ENCODE measurements at places on chromosomes 12 and 14.
A peak's percentile ranks its signal among the peaks of the same experiment; 100 is the strongest.

DNA sequence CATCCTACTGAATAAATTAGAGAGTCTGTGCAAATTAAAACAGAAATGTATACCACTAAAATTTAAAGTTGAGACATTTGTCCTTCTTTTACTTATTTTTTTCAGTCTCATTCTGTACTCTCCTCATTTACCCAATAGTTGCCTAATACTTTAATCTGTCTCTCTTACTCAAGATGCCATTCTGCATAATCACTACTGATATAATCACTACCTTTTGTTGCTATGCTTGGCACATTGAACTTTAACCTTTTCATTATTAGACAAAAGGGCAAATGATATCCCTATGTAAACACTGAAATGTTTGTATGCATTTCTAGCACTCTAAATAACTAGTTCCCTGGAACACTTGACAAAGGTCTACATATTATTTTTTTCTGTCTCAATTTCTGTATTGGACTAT lies 1108.3 kb upstream of the FLRT2 start:
- DNase-seq: no peak

DNA sequence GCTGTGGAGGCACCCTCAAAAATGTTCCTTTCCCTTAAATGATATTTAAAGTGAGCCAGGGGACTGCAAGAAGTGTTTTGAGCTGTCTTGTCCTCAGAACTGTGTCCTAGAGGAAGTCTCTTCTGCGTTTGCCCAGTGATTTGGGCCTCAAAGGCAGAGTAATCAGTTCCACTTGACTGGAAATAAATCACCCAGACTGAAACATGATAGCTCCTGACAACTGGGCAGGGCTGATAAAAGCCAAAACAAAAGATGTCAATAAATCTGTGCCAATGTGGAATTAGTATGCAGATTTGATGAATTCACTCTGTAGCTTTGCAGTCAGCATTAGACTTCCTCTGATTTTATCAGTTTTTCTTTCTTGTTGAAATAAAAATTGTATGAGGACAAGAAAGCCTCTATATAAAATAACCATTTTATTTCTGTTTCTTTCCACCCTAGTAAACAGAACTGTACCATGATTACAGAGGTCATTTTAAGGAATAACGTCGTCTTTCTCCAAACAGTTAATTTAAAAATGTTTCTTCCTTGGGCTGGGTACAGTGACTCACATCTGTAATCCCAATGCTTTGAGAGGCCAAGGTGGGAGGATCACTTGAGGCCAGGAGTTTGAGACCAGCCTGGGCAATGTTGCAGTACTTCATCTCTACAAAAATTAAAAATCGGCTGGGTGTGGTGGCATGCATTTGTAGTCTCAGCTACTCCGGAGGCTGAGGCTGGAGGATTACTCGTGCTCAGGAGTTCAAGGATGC lies 180.8 kb downstream of the ERC1 start:
- peak; percentile 49 for DNase-seq

DNA sequence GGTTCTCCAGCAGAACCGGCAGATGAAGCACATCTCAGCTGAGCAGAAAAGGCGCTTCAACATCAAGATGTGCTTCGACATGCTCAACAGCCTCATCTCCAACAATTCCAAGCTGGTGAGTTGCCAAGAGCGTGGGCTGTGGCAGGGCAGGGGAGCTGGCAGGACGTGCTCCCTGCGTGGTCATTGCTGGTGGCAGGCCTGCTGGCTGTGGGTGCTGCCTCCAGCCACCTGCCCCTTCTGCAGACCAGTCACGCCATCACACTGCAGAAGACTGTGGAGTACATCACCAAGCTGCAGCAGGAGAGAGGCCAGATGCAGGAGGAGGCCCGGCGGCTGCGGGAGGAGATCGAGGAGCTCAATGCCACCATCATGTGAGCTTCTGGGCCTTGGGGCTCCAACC lies 35.8 kb downstream of the IL31 start:
- DNase-seq: no peak

DNA sequence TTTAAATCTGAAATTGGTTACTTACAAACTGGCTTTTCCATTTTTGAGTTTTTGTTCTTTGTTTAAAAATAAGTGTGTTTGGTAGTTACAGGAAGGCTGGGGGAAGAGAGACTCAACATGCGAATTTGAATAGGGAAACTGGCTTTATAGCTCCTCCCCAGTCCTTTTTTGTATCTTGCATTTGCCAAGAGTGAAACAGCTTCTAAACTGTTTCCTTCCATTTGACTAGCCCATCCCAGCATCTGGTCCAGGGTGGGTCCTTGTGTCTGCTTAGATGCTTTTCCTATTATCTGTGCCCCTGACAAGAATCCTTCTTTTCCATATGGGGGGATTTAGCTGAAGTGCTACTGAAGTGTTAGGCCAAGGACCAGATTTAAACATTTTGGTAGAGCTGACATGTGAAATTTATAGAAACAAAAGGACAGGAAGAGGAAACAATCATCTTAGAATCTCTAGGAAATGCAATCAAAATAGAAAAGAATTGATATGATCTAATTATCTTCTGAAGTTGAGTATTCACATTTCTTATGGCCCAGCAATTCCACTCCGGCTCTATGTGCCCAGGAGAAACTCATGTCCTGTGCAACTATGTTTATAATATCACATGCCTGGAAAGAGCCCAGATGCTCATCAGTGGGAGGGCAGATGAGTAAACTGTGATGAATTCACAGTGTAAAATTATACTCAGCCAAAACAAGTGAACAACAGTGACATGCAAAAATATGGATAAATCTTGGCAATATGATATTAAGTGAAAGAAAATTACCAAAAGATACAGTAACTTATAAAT lies 7.4 kb downstream of the SMOC1 start:
- DNase-seq: no peak

DNA sequence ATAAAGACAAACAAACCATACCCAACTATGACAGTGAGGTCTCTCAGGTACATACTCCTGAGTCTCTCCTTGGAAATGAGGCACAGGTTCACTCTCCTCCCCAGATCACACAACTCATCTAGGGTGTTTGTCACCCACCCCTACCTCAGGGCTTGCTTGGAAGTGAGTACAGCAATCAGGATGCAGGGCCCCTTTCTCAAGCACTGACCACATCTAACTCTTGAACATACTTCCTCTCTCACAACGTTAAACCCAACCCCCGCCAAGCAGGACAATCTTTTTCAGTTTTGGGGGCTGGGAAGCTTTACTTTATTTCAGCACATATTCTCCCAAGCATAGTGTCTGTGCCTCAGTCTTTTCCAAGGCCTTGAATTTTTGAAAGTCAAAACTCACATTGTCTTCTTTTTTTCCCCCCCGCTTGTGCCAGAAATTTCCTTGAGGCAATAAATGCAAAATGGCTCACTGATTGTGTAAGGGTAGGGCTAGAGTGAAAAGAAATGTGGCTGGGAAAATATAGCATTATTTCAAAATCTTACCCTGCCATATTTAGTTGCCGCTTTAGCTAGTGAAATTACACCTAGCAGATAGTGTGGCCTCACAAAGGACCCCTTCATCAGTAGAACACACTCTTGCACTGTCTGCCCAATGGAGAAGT lies 2.4 kb upstream of the GPR65 start:
- no peak for DNase-seq

- DNase-seq: no peak
Observed at GRCh38 chr12:1505576-1505975, 88.8 kb downstream of the FBXL14 start.

DNA sequence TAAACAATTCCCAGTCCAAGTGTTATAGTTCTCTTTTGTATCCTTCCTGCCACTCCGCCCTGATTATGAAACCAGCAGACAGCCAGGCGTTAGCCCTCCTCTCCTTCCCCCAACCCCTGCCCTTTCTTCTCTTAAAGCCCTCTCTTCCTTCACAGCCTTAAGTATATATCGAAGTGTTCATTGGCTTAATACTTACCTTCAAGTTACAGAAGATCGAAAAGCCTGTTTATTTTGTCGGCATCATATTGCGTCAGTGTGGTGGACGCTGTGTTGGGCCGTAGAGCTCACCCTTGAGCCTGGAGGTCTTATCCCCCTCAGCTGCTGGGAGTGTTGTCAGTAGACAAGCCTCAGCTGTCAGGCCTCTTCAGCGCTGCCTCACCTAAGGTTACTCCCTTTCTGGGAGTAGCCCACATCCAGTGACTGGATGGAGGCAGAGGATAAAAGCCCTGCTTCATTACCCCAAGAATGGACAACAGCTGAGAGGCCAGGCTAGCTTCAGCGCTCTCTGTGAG lies 36.2 kb downstream of the CMAS start:
- no peak for DNase-seq

- DNase-seq: no peak
Observed at GRCh38 chr12:19404242-19404880, 34.9 kb upstream of the AEBP2 start.

- no peak for DNase-seq
Observed at GRCh38 chr14:79510659-79511058, 700.6 kb downstream of the DIO2 start.

- no peak for DNase-seq
Observed at GRCh38 chr12:96486751-96487613, 2.4 kb upstream of the CFAP54 start.

DNA sequence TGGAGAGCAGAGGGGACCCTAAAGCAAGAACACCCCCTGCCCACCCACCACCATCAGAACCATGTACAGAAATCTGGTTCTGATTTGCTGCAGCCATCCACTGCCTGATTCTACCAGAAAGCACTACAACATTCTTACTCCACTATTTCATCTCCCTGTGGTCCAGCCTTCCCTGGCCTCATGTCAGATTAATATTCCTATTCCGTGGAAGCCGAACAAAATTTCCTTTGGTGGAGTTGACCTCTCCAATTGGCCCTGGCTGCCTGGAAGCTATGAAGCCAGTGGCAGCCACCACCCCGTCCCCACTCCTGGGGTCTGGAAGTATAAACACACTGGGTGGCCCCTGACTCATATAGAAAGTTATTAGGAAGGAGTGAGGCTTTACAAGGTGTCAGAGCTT lies 60.2 kb downstream of the ANO2 start:
- no peak for DNase-seq

- DNase-seq: no peak
Observed at GRCh38 chr14:89215114-89215513, 201.9 kb downstream of the FOXN3 start.

GRCh38 chr12:112513471-112513870 lies 94.7 kb downstream of the PTPN11 start:
- no peak for DNase-seq

GRCh38 chr12:89117448-89118034 lies 234.8 kb downstream of the DUSP6 start:
- no peak for DNase-seq

GRCh38 chr12:131918311-131919050 lies 10.6 kb upstream of the PUS1 start:
- DNase-seq: no peak

DNA sequence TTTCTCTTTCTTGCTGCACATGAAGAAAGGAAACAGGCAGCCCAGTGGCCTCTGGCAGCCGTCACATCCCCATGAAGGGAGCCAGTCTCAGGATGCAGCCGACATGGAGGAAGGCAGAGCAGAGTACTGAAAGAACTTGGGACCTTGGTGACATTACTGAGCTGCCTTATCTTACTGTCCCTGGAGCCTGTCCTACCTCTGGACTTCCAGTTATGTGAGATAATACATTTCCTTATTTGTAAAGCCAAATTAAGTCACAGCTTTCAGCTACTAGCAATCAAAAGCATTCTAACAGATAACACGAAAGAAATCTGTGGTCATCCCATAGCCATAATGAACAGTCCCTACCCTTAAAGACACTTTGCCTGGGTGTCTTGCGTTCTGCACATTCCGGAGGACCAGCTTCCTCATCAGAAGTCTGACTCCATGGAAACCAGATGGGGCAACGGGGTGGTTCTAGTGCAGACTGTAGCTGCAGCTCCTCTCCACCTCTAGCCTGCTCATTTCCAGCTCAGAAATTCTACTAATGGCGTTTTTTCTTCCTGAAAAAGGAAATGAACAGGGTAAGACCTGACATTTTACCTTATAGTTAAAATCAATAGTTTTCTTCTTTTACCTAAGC lies 7.8 kb upstream of the EGLN3 start:
- no peak for DNase-seq

DNA sequence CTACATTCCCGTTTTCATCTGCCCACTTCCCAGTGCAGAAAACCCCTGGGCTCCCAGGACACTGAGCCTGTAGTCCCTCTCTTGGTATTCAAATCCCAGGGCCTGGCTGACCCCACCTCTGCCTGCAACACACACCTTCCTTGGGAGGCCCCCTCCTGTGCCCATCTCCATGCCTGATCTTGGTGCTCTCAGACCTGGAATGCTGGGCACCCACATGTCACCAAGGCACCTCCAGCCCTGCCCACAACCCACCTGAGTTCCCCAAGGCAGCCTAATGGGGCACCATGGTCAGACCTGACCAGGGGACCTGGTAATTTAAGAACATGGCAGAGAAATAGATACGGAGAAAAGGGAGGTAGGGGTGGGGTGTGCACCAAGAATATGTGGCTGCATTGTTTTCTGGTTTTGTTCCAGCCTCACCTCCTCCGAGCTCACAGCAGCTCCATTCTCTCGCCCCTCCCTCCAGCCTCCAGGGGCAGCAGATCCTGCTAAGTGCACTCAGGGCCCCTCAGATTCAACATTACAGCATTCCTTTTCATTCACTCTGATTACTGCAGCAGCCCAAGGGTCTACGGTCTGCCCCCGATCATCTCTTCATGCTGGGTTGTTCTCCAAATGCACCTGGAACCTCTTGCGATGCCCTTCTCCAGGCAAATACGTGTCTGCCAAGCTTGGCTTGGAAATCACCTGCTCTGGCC lies 9.2 kb upstream of the HSP90AA1 start:
- no peak for DNase-seq

DNA sequence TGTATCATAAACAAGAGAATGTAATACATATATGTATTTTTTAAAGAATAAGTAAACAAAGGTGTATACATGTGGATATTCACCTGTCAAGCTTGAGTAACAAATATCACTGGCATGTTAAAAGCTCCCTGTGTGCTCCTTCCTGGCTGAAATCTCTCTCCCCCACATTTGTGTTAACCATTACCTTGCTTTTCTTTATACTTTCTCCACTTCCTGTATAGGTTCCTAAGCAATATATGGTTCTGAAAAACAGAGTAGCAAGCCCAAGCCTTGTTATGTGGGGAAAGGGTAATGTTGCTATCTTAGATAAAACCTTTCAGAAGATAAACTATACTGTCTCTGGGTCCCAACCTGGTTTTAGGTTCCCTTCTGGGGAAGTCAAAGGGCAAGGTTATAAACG lies 32.3 kb upstream of the TBC1D30 start:
- DNase-seq: no peak

- DNase-seq: no peak
Observed at GRCh38 chr12:132572106-132572505, 38.3 kb downstream of the LRCOL1 start.

All from AG09319 (cell line).